Activated CD4-positive, CD25-positive, alpha-beta regulatory T cell treated with anti-CD3 and anti-CD28 coated beads, Interleukin-2, amount 50 U/mL, for 72 hours (primary cell): ENCODE measurements at places on chromosomes 4 and X.

GRCh38 chr4:134470544-134470943 is 269.0 kb upstream of the PABPC4L start:
- DNase-seq: no peak

GRCh38 chr4:170758988-170759387 is 669.2 kb upstream of the AADAT start:
- DNase-seq: no peak

DNA sequence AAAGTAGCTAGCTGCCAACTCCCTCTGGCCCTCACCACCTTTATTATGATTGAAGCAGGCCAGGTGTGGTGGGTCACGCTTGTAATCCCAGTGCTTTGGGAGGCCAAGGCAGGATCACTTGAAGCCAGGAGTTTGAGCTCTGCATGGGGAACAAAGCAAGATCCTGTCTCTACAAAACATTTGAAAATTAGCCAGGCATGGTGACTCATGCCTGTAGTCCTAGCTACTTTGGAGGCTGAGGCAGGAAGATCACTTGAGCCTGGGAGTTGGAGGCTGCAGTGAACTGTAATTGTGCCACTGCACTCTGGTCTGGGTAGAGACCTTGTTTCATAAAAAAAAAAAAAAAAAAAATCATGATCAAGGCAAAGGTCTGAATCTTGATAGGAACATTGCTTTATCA is 467.0 kb upstream of the DIPK2B start:
- no peak for DNase-seq

GRCh38 chrX:21655901-21656586 is 2.1 kb downstream of the KLHL34 start:
- DNase-seq: no peak

DNA sequence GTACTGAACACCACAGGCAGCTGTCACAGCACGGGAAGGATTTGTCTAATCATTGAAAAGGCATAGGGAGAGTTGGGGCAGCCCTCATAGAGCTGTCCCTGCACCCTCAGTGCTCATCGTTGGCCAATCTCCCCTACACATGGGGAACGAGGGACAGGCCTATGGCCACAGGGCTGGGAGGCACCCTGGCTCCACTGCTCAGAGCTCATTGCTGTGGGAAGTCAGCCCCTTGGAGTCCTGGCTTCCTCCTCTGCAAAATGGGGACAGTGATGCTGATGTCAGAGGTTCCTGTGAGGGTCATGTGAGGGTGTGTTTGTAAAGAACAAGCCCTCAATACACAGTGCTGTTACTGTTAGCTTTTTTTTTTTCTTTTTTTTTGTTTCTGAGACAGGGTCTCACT is 19.3 kb upstream of the HTRA3 start:
- no peak for DNase-seq

- no peak for DNase-seq
These were observed 73.9 kb downstream of the SORBS2 start for GRCh38 chr4:185738038-185738552.

DNA sequence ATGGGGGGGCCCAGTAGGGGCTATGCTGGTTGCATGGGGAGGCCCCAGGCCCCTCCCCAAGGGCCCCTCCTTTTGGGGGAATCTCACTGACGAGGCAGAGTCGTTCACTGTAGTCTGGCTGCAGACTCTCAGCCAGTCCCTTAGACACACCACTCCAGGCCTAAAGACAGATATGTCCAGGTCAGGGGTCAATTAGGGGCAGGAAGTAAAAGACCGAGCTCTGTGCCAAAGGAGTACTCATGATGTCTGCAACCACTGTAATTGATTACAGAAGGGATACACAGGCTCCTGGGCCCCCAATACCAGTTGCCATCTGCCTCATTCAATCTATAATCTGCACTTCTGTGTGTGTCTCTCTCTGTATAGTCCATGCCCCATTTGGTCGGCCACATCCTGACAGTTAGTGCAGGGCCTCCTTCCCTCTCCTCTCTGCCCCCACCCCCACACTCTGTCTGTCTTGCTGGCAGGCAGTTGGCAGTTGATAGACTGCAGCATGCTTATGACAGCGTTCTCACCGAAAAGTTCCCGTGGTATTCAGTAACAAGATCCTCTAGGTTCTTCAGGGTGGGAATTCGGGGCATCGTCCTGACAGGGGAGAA is 1.3 kb upstream of the CXorf65 start:
- DNase-seq: no peak

DNA sequence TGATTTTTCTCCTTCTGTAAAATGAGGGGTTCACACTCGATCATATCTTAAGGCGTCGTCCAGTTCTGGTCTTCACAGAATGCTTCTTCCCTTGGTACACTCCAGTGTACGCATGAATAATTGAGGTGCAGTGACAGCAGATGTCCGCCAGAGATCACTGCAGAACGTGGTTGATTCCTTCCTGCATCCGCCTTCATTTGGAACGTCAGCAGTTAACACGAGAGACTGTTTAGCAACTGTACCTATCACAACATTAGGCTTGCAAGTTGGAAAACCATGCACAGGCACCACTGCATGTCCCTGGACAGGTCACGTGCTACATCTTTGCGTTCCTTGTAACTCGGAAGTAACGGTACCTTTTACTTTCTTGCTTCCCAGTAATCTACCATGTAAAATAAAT is 66.0 kb upstream of the GEMIN8 start:
- peak; percentile 29 for DNase-seq

- no peak for DNase-seq
These were observed 60.0 kb upstream of the CYSLTR1 start for GRCh38 chrX:78387364-78387763.
